ENCODE measurements at places on chromosomes 5 and 9.
A peak's percentile ranks its signal among the peaks of the same experiment; 100 is the strongest.

- peak; percentile 2 for DNase-seq
Observed at GRCh38 chr5:147223948-147224791, 10.7 kb upstream of the STK32A start.

DNA sequence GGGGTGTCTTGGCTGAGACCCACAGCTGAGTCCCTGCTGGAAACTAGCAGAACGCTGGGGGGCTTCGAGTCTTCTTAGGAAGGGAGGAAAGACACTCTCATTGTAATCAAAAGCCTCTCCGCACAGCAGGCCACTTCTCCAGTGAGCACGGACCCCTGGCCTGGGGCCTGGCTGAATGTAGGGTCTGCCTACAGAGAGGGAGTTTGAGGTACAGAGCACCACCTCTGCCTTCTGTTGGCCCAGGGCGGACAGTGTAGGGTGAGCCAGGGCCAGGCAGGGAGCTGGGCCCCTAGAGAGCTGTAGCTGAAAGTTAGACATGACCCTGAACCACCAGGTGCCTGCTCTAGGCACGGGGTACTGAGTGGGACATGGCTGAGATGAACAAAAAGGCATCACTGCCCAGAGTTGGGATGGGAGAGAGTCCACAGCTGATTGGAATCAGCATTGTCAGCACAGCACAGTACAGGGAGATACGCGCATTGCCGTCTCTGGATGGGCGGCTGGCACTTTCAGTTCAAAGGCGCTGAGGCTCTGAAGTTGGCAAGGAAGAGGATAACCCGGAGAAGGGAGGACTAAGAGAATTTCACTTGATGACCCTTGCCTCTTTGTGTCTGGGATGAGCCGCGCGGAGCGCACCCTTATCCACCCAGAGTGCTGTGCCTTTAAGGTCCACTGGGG lies 363 bp upstream of the SLC25A48 start:
- no peak for DNase-seq

DNA sequence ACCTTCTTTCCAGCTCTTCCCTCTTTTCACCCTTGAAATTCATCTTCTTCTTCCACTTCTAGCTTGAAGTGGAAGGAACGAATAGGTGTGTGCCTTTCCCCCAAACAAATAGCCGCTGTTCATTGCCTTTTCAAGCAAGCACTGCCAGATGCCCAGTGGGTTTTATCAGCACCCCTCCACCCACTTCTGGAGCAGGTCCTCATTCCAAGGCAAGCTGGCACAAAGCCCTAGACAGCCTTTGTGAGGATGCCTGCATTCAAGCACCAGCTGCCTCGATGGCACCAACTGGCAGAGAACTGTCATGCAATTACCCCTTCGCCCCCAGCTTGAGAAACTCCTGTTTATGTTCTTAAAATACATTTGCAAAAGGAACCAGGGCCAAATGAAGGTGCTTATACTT lies 36.5 kb downstream of the SERINC5 start:
- no peak for DNase-seq

- DNase-seq = no peak
Observed at GRCh38 chr9:93177676-93178075, 6.3 kb upstream of the WNK2 start.

DNA sequence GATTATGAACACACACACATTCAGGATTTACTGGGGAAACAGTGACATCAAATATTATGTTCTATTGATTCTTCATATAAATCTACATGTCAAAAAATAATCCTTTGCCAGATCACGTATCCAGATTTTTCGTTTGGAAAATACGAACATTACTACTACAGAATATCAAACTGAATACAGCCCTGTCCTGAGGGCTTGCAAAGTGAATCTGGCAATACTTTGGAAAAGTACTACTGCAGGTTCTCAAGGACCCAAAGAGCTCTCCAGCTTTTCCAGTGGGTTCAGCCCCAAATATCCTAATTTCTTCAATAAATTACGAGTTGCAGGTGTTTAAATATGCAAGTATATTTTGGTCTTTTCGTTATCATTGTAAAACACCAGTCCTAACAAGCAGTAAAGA lies 411 bp upstream of the NDUFS4 start:
- DNase-seq = no peak

DNA sequence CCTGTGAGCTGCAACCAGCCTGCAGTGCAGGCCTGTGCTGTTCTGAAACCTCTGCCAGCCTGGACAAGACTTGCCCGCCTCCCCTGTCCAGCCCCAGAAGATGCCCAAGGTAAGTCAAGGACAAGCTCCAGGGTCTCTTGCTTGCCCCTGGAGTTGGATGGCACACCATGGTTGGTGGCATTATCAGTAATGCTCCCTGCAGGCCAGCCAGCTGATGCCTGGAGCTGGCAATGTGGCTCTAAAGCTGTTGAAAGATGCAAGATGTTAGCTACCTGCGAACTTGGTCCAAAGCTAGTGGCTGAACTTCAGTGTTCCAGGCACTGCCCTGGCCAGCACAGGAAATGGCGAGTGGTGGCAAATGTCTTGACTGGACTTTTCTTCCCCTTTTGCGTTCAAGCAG lies 14.0 kb upstream of the LTC4S start:
- DNase-seq = no peak

DNA sequence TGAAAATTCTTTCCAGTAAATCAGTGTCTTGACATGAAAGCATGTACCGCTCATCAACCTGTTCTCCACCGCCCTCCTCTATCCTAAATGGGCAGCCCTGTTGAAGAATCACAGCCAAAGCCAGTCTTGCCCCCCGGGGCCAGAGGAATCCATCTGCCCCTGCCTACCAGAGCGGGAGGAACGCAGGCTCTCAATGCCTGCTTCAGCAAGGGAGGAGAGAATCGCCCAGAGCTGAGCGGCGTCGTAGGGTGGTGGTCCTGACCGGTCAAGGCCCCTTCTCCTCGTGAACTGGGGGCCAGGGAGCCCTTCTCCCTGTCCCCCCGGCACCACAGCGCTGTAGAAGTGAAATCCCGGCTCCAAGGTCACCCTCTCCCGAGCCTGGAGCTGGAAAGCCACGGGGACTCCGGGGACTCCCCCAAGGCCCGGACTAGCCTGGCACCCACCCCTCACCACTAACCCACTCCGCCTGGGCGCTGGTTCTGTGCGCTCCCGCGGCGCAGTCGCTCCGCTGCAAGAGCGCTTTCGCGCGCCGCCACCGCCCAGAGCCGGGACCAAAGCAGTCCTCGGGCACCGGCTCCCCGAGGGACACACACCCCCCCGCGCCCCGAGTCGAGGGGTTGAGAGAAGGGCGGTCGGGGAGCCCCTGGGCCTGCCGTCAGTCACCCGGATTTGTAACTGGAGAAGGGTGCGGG lies 718 bp upstream of the TMEM215 start:
- no peak for DNase-seq

DNA sequence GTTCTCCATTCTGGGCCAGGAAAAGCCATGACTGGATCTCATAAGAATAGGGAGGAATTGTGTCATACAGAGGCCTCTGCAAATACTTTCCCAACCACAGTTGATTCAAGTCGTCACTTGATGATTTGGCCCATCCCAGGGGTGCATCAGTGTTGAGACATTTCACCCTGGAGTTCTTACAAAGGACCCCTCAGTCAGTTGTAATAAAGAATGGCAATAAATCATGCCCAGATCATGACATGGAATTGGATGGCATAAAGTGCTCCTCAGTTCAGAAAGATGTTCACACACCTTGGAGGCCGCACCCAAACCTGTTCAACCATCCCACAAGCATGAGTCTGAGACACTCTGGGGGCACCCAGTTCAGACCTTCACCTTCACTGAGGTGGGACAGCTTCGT lies 168.1 kb downstream of the NR3C1 start:
- DNase-seq = no peak

GRCh38 chr9:23556459-23556858 lies 269.6 kb downstream of the ELAVL2 start:
- no peak for DNase-seq

- DNase-seq = no peak
Observed at GRCh38 chr5:93192087-93192486, 388.9 kb downstream of the NR2F1-AS1 start.

DNA sequence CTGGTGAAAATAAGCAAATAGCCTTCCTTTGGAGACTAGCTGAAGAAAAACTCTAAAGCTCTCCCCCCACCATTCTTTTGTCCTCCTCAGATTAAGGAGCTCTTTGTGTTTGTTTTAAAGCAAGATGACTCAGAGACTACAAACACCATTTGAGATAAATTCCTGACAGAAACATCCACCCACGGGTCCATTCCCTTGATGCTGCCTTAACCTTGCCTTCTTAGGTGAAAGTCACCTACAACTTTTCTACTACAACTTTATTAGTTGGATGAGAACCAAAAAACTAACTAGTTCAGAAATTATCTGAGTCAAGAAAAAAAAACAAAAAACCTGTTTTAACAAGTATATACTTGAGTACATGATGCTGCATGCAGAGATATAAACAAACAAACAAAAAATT lies 831.1 kb downstream of the NR2F1-AS1 start:
- no peak for DNase-seq

DNA sequence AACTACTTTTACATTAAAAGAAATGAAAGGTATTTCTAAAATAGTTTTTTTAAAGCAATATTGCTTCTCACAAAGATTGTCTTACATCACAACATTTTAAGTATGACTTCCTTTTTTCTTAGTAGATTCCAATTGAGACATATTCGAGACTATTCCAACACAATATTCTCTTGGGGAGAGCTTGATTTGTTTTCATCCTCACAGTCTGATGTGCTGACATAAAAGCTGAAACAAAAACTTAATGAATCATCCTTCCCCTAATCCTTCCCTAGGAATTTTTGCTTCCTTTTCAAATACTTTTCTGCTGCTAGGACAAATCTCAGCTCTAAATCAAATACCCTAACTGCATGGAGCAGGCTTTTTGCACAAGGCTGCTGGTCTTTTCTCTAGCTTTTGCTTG lies 245.8 kb upstream of the MAP3K1 start:
- no peak for DNase-seq

DNA sequence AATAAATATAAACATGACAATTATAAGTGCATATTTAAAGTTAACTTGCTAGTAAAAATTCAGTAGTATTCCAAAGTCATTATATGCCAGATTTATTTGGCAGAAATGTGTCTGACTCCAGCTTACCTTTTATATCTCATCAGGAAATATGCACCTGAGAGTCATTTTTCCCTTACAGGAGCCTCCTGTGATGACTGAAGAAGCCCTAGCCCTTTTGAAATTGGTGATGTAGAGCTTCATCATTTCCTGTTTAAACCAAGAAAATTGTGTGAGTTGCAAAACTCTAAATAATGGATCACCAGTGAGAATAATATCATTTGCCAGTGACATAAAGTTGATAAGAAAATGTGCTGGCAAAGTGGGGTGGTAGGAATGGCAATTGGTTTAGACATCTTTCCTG lies 42.1 kb upstream of the CTNND2 start:
- DNase-seq = no peak

DNA sequence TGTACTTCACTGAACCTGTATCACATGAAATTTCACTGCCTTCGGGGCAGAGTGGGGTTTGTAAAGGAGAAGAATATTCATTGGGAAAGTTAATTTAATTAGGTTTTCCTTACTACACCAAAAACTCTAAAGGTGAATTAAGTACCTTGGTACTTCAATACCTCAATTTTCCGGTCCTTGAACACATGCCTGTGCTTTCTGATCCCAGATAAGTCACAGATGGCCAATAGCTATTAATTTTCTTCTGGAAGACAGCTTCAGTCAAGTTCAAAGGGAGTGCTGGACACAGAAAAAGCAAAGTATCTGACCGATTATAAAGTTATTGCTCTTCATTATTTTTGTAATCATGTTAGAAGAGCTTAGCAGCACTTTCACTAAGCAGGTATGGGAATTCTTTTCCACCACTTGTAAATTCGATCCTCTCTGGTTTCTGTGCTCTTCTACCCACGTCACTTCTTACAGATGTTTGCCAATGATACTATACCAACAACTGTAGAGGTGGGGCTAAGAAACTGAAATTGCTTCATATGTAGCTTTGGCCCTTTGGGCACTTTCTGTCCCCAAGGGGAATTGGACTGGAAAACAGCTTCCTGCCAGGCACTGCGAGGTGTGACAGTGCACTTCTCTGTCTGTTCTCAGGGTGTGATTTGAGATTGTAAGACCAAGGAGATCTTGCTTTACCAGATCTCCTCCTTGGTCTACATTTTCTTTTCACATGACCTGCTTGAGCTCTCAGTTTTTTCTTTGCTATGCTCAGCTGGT lies 164.0 kb downstream of the CCDC192 start:
- DNase-seq = no peak

- DNase-seq = no peak
Observed at GRCh38 chr5:124810396-124811006, 64.1 kb upstream of the ZNF608 start.

DNA sequence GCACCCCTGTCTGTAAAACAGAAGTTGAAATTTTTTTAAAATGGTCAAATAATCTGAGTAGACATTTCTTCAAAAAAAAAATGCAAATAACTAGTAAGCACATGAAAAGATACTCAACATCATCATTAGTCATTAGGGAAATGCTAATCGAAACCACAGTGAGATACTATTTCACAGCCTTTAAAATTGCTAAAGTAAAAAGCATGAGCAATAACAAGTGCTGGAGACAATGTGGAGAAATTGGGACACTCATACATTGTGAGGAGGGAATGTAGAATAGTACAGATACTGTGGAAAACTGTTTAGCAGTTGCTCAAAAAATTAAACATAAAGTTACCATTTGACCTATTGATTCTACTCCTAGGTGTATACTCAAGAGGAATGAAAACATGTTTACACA lies 58.4 kb upstream of the RUSC2 start:
- DNase-seq = no peak

GRCh38 chr9:18606846-18607245 lies 132.9 kb downstream of the ADAMTSL1 start:
- no peak for DNase-seq

- no peak for DNase-seq
Observed at GRCh38 chr5:81694726-81695125, 56.2 kb downstream of the SSBP2 start.

GRCh38 chr5:14071433-14071832 lies 71.7 kb upstream of the TRIO start:
- no peak for DNase-seq

- no peak for DNase-seq
Observed at GRCh38 chr9:114397219-114397847, 9.6 kb upstream of the AKNA start.

- DNase-seq = no peak
Observed at GRCh38 chr5:3068401-3068800, 316.9 kb upstream of the IRX2 start.

DNA sequence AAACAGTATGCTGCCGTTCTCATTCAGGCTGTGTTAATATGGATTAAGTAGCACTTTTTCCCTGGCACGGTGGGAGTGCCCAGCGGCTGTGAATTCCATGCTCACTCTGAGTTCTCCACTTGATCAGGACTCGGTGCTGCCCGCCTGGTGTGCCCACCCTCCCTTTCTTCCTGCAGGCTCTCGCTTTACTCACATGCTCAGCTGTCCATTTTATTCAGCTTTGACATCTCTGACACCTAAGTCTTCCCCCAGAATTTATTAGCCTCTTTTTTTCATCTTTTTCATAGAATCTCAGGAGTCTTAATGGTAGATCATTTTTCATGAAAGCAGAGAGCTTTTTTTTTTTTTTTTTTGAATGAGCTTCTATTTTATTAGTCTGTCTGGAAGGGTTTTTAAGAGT lies 626.5 kb downstream of the IRX1 start:
- DNase-seq = no peak
